M059J (cell line): ENCODE measurements at places on chromosomes 2 and 18.

DNA sequence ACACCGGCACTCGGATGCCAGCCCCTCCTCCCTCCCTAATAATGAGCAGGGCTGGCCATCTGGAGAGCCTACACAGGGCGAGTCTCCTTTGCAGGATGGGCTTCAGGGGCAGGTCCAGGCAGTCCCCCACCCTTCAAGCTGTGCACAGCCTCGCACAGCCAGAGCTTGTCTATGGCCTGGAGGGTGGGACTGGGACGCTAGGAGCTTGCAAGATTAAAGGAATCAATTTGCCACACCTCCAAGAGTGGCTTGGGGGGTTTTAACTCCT, 43.9 kb upstream of the OTOF start:
- DNase-seq, result no peak

GRCh38 chr2:101752716-101753616, 55.5 kb downstream of the MAP4K4 start:
- no peak for DNase-seq

GRCh38 chr2:208491641-208492040, 85.0 kb downstream of the PTH2R start:
- no peak for DNase-seq

GRCh38 chr18:67540559-67540958, 24.0 kb upstream of the DSEL start:
- DNase-seq, result no peak

- peak; percentile 89 for DNase-seq
These were observed 860.6 kb upstream of the ZEB2 start for GRCh38 chr2:145380436-145381017.

DNA sequence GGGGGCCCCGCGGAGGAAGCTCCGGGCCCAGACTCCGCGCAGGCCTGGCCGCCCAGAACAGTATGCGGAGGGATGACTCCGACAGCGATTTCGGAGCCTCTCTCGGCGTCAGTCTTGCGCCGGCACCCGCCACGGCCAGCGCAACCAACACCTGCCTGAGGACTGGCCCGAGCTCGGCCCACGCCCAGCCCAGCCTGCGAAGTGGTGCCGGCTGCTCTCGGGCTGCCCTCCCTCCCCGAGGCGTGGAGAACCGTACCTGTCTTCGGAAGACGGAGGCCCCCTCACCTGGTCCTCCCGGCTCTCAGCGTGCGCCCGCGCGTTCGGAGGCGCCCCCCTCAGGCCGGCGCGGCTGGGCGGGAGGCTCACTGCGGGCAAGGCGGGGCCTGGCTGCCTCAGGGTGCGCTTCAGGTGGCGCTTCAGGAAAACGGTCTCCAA, at the start of gene M1AP:
M1AP (minus strand) TSS at position 322 of the 435 bp plus-strand sequence. CDS start 8,055 bp downstream, outside the sequence.
- no peak for DNase-seq

GRCh38 chr18:36638224-36638623, 190.6 kb downstream of the TPGS2 start:
- no peak for DNase-seq

DNA sequence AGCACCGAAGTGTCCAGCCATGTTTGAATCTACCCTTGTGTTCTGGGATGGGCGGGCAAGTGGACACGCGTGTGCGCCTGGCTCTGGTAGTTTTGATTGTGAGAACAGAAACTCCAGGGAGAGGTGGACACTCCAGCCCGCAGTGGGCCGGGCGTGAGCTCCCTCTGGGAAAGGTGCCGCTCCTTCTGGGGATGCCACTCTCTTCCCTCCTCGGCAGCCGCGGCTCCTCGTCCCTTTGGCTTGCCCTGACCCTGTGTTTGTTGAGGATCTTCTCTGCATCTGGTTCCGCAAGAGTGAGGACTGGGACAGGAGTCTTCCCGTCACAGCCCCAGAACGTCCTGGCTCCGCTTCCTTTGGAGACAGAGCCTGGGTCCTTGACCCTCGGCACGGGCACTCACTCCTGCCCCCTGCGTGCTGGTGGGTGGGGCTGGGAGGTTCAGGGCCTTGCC, 1.3 kb downstream of the CTDP1 start:
- DNase-seq, result no peak

DNA sequence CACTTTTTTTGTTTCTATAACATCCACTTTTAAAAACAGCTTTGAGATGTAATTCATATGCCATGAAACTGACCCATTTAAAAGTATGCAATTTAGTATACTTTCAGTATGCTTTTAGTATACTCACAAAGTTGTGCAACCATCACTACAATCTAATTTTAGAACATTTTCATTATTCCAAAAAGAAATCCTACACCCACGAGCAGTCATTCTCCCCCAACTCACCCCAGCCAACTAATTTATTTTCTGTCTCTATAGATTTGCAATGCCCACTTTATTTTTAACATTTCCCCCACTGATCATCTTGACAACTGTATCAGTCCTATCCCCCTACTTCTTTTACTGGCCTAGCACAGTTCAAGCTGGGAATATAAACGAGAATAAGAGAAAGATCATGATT, 39.1 kb downstream of the FAM98A start:
- DNase-seq, result no peak

GRCh38 chr2:78734221-78734620, 291.3 kb upstream of the REG3G start:
- DNase-seq, result no peak

- no peak for DNase-seq
These were observed 304.3 kb upstream of the PARD3B start for GRCh38 chr2:204240961-204241360.

DNA sequence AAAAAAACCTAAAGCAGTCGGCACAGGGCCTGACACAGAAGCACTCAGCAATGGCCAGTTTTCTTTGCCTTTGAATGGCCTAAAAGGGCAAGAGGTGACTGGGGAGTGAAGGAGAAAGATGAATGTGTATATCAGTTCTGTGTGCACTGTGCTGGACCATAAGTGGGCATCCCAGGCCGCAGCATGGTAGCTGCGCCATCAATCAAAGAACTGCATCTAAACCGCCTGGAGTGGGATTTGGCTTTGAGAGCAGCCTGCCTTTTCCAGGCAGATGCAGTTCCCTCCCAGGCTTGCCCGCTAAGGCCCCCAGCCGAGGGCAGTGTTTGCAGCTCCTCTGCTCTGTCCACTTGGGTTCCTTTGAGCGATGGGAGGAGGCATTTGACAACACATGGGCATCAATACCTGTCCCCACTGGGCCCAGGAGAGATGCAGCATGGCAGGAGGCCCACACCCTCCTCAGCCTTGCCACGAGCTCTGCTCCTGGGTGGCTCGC, 144.1 kb downstream of the FAM210A start:
- DNase-seq, result no peak

GRCh38 chr2:22855081-22855480, 529.9 kb upstream of the KLHL29 start:
- DNase-seq, result no peak

- DNase-seq, result no peak
These were observed 403.8 kb upstream of the ID2 start for GRCh38 chr2:8277921-8278571.

- no peak for DNase-seq
These were observed 50.3 kb upstream of the ZBTB7C start for GRCh38 chr18:48459465-48459864.

GRCh38 chr2:228535396-228535795, 353.9 kb upstream of the SPHKAP start:
- peak; percentile 14 for DNase-seq

DNA sequence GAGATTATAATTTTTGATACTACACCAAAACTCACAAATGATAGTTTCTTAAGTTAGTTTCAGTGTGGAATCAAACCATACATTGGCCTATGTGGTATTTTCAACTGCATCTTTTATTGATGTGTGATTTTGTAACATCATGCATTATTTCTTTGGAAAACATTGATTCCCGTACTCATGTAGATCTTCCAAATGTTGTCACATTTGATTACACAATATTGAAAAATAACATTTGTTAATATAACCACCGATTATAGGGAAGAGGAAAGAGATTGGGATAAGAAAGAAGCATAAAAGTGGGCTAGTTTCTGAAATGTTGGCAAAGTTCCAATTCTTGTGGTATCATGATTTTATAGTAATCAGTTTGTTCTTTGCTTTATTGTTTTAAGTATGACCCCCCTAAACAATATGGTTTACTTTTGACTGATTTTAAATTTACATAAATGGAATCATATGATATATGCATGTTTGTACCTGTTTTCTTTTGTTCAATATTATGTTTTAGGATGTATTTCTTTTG, 117.2 kb upstream of the OTX1 start:
- no peak for DNase-seq

DNA sequence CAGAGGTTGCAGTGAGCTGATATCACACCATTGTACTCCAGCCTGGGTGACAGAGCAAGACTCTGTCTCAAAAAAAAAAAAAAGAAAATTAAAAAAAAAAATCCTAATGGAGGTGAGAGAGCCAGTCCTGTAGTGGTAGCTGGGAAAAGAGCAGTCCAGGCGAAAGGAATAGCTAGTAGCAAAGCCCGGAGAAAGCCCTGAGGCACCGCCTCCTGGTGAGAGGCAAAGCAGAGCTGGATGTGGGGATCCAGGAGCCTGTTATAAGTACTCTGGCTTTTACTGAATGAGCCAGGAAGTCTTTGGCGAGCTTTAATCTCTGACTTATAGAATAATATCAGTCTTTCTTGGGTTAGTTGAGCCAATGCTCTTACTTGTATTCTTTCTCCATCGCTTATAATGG, 6.6 kb upstream of the KLHL23 start:
- no peak for DNase-seq

GRCh38 chr18:56907771-56908170, 239.1 kb upstream of the BOD1L2 start:
- DNase-seq, result no peak

- DNase-seq, result no peak
These were observed 411.7 kb downstream of the PTPRM start for GRCh38 chr18:7978834-7979233.

DNA sequence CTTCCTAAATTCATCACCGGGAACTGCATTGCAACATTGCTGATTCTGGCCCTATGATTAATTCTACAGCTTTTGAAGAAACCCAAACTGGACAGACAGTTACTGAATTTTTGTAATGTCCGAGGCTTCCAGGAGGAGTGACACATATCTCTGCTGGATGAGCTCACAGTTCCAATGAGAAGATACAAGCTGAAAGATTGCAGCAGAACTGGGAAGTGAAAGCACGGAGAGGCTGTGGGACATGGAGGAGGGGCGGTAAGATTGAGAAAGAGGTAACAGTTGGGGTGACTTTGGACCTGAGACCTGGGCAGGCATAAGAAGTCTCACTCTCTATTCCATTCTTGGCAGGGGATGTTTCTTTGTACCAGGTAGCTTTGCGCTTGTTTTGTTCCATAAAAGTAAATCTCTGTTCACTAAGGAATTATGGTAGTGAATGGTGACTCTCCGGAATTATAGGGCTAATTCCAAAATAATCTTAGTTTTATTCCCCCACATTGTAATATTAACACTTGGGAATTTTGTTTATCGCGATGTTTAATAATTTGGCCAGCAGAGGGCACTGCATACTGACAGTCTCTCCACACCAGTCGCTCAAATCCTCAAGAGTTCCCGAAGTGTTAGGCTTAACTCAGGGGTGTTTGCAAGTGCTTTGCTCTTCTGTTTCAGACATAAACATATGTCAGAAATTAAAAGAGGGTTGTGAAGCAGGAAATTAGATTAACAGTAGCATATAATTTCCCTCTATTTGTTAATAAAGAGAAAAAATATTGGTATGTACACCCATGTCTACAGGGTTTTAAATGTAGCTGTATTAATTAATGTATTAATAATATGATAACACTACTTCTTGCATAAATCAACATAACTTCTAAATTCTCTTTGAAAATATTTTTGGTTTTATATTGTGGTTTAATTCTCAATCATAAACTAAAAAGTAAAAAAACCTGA, 201.4 kb downstream of the SOCS6 start:
- DNase-seq, result peak; percentile 51

- no peak for DNase-seq
These were observed 134.8 kb downstream of the GALNT1 start for GRCh38 chr18:35716169-35716831.

DNA sequence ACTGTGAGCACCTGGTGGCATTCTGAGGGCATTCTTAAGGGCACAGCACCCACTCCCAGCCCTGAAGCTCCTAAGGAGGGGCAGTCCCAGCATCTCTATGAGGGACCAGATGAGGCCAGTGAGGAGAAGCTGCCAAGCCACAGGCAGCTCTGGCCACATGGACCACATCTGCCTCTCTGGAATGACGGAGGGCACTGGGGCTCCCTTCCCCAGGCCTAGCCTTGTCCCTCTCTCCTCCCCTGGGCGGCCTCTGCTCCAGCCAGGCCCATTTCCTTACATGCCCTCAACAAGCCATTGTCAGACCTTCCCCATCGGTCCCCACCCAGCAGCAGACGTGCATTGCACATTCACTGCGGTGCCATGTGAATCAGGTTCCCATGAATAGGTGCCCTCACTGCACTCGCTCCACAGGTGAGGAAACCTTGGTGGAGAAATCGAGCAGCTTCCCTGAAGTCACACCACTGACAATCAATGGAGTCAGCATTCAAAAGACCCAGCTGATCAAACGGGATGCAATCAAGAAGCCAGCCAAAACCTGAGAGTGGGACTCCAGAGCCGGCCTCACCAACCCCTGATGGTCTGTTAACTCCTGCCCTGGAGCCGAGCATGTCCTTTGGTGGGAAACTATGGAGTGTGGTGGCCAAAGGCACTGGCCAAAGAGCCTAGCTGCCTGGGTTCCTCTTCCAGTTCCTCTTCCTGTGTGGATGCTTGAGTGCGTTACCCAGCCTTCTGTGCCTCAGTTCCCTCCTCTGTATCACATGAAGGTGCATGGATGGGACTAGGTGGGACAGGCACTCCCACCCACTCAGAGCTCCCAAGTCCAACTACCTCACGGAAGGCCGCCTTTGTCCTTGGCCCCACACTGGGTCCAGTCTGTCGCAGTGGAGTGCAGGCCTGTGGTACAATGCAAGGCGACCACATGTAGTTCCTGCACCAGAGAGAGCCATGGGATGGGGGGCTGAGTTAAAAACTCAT, 147.3 kb downstream of the ZFP36L2 start:
- no peak for DNase-seq

DNA sequence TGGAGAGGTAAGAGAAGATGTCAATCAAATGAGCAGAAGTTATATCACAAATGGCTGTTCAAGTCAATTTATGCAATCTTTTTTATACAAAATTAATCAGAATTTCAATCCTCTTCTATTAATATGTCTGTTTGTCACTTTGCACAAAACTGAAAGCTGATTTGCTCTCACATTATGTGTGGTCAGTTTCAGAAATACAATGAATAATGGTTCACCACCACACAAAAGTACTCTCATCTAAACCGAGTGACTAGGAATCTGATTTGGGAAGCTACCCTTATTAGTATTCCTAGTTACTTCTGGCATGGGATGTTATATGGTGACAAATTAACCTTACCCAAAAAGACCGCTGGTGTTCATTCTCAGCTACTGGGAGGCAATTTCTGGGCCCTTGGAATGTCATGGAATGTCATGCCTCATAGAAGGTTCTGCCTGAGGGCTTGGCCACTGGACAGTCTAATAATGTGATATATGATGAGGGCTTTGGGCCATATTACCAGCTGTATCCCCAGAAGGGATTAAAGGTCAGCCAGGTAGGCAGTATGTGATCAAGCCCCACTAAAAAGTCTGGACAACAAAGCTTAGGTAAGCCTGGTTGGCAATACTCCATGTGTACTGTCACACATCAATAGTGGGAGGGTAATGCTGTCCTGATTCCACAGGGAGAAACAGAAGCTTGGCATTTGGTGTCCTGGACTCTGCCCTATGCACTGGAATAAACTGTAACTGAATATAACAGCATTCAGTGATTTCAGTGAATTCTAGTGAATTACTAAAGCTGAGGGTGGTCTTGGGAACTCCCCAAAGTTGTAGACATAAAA, 113.2 kb downstream of the PIGN start:
- peak; percentile 28 for DNase-seq

- DNase-seq, result no peak
These were observed 31.7 kb downstream of the PROC start for GRCh38 chr2:127449898-127450297.
